GM12892 (cell line): ENCODE measurements at places on chromosomes 3 and 15.

DNA sequence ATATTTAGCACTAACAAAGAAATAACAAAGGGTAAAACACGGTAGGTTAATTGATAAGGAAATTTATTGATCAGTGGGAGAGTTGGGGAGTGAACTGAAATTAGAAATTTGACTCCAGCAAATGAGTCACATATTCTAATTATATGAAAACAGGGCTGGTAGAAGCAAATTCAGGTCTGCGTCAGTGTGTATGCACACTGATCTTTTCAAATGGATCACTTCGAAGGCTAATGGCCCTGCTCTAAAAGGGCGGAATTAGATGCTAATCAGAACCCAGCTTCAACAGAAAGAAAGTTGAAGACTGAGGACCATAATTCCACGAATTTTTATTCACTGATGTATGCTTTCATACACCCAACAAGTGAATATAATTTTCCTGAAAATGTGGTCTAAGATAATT is 762.4 kb upstream of the DPPA4 start:
- no peak for DNase-seq

GRCh38 chr3:51708216-51708845 is 1.5 kb downstream of the GRM2 start:
- peak; percentile 13 for DNase-seq

DNA sequence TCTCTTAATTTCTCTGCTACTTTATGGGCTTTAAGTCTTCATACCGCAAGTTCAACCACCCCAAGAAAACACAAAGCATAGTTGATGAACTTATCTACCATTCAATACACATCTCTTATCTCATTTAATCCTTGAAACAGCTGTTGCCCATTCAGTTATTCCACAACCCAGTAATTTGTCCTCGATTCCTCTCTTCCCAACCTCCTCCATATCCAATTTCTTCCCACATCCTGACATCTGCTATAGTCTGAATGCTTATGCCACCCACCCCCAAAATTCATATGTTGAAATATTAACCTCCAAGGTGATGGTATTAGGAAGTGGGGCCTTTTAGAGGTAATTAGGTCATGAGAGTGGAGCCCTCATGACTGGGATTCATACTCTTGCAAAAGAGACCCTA is 345.4 kb downstream of the ERC2 start:
- DNase-seq: no peak

DNA sequence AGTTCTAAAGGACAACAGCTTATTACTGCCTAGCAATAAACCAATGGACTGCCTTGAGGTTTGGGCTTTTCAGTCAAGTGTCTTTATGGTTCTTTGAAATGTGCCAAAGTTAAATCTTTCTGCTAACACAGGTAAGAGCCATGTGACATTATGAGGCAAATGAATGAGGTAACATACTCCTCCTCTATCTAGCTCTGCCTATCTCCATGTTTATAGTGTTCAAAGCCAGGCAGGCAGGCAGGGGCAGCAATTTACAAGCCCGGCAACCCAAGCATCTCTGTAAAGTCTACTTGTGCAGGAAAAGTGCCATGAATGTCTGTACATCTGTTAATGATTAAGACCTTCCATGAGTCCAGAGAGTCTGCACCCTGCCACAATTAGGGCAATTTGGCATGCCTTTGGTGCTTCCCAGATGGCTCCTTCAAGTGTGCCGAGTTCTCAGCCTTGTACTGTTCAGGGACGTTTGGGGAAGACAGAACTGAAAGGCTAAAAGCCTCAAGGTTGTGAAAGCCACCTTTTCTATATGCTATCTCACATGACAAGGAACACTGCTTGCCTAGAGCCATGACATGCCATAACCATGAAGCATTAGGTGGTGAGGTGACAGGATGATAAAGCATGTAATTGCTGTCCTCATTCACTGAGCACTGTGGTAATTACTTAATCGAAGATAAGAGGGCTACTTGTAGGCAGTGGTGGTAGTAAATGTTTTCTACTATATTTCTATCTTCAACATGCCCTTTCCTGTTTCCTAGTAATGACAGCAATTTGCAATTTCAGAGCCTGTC is 41.4 kb upstream of the EIF1B start:
- DNase-seq: no peak

- DNase-seq: no peak
Observed at GRCh38 chr15:74651242-74651741, 35.7 kb downstream of the CLK3 start.

DNA sequence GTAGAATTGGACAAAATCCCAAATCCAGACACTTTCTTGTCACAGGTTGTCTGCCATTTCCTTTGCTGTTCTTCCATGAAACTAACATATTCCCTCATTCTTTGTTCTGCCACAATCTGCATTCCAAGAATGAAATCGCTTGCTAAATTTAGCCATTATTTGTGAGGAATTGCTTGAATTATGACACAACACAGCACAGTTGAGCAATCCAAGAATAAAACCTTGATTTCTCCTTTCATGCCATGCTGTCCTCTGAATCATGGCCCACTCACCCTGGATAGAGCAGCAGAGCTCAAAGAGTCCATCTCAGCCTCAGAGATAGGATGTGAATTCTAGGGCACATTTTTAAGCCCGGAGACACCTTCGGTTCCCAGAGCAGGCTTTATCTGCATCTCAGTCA is 35.2 kb upstream of the GREM1 start:
- no peak for DNase-seq

DNA sequence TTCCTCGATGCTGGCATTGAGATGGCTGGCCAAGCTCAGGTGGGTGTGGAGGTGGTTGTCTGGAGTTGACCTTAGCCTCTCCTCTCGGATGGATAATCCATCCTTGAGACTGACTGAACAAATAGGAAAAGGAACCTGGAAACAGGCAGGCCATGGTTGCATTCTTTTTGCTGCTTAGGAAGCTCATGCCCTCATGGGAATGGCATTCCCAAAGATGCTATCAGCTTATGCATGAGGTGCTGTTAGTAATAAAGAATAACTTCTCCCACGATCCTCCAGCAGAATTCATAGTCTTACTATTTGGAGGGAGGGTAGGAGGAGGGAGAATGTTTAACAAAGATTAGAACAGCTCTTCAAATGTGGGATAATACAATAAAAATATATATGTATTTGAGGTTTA is 303.0 kb upstream of the TPM1 start:
- no peak for DNase-seq

DNA sequence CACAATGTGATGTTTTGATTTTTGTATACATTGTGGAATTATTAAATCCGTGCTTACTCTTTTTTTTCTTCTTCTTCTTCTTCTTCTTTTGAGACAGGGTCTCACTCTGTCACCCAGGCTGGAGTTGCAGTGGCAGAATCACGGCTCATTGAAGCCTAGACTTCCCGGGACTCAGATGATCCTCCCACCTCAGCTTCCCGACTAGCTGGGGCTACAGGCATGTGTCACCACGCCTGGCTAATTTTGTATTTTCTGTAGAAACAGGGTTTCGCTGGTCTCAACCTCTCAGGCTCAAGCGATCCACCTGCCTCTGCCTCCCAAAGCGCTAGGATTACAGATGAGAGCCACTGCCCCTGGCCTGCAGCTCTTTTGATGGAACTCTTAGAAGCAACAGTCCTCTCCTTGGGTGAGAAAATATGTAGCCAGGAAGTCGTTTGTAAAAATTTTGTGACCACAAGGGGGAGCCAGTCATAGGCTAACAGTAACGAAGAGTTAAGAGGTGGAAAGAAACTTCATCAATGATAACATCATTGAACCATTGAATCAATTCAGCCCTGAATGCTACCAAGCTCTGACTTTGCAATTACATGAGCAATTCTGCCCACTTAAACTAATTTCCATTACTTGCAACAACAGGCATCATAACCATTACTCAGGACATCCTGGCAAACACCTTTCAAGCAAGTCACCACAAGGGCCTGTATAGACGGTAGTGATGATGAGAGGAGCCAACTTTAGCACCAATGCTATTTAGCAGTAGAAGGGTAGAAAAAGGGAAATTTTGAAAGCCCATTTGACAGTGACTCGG is 16.7 kb upstream of the CMTM7 start:
- peak; percentile 14 for DNase-seq

- no peak for DNase-seq
Observed at GRCh38 chr3:150023239-150023636, 52.5 kb upstream of the PFN2 start.

DNA sequence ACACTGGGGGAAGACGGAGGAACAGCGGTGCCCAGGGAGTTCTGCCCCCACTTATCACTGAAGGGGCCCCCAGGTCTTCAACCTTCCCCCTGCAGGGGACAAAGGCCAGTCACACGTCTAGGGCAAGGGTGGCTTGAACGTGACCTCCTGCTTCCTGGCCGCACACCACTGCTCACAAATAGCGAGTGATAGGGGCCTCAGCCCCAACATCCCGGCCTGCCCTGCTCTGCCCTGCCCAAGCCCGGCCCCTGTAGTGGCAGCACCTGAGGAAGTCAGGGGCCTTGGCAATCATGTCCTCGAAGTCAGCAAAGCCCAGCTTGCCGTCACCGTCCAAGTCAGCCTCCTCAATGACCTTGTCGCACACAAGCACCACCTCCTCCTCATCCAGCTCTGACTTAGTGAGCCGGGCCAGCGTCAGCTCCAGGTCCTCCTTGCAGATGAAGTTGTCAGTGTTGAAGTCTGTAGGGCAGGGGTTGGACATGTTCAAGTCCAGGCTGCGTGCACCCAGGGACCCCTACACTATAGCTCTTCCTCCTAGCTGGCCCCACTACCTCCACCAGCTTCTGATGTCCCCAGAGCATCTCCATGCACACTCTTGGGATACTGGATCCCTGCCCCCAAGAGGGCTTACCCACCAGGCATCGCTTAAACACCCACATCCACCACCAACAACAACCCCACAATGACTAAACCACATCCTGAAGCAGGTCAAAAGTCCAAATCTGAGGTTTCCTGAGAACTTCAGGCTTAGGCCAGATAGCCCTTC is 13.3 kb downstream of the SH2D7 start:
- DNase-seq: no peak

GRCh38 chr3:164851905-164852304 is 226.4 kb downstream of the SI start:
- DNase-seq: no peak

- DNase-seq: no peak
Observed at GRCh38 chr15:58574631-58575030, 142.8 kb downstream of the LIPC start.

GRCh38 chr15:99076555-99077308 is 28.1 kb upstream of the SYNM start:
- DNase-seq: no peak

- DNase-seq: no peak
Observed at GRCh38 chr3:78338405-78338804, 1298.5 kb downstream of the ROBO2 start.

DNA sequence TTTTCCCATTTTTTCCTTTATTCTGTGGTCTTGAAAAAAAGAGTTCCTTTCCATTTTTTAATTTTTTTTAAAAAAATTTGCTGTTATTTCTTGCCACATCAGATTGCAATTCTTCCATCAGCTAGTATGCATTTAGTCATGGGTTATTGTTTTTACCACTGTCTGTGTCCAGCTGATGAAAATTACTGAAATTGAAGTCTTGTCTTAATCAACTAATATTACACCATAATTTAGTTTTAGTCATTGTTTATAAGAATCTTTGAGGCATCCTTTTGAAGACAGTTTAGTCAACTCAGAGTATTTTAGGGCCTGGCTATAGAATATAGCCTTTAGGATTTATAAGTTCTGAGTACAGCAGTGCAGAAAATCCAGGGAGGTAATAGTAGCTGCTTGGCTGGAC is 172.1 kb downstream of the LRTM1 start:
- no peak for DNase-seq
